ENCODE measurements at places on chromosomes 4 and X.

DNA sequence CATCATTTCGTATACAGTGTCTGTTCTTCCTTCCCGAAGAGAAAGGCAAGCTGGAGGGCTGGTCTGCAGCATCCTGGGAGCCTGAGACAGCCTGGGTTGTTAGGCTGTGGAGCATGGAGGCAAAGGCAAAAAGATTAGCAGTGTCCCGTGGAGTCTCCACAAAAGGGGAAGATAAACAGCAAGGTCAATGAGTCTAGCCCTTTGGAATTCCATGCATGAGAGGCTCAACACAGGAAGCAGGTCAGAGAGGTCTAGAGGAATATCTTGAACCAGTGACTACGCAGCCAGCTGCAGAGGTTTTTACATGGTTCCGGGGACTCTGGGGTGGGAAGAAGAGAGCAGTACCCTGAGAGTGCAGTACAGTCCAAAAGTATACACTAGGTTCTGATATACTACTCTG, 12.2 kb upstream of the MCF2 start:
- no peak for DNase-seq

- DNase-seq, result no peak
Measured at GRCh38 chrX:105267167-105267566, 46.7 kb upstream of the TEX13A start.

GRCh38 chr4:109041463-109042360, 260.7 kb downstream of the COL25A1 start:
- no peak for DNase-seq

DNA sequence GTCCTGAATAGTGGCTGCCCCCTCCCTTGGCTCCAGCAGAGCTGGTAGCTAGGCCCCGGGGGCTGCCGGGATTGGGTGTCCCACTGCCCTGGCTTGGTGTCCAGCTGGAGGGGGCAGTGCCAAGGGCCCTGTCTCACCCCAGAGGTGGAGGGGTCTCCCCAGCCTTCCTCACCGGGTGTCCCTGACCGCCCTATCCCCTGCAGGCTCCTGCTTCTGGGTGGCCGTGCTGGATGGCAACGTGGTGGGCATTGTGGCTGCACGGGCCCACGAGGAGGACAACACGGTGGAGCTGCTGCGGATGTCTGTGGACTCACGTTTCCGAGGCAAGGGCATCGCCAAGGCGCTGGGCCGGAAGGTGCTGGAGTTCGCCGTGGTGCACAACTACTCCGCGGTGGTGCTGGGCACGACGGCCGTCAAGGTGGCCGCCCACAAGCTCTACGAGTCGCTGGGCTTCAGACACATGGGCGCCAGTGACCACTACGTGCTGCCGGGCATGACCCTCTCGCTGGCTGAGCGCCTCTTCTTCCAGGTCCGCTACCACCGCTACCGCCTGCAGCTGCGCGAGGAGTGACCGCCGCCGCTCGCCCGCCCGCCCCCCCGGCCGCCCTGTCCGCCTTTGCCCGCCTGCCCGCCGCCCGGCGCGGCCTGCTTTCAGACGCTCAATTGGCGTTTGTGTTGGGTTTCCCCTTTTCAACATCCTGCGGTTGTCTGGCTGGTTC, 4.6 kb downstream of the NAT8L start:
- DNase-seq, result no peak

DNA sequence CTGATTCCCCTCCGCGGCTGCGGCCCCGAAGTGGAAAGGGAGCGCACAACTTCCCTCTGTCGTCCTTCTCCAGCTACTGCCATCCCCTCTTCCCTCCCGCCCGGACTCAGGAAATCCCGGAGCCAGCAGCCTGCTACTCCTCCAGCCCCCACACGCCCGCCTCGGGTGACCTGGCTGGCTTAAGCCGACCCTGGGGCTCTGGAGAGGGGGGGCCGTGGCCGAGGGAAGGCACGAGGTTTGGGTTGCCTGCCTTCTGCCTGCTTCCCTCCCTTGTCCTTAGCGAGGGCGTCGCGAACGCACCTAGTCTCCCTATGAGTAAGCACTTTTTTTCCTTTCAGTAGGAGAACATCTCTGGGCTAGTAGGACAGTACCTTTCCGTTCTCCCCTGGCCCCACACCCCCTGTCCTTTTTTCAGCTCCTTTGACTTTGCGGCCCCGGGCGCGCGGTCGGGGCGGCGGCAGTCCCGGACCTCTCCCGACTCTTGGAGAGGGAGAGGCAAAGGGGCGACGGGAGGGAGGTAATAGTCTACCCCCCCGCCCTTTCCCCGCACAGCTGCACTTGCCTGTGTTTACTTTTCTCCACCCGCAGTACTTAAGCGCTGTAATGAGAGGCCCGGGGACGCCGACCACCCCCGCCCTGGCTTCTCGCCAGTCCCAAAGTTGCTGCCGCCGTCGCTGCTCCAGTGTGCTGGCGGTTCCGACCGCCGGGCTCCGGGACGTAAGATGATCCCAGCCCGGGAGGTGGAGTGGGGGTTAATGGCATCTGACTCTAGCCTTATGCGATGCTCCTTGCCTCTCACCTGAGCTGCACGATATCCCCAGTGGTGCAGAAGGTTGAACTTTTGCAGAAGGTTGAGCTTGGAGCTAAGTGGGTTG, 868 bp downstream of the PLS3 start:
- no peak for DNase-seq

DNA sequence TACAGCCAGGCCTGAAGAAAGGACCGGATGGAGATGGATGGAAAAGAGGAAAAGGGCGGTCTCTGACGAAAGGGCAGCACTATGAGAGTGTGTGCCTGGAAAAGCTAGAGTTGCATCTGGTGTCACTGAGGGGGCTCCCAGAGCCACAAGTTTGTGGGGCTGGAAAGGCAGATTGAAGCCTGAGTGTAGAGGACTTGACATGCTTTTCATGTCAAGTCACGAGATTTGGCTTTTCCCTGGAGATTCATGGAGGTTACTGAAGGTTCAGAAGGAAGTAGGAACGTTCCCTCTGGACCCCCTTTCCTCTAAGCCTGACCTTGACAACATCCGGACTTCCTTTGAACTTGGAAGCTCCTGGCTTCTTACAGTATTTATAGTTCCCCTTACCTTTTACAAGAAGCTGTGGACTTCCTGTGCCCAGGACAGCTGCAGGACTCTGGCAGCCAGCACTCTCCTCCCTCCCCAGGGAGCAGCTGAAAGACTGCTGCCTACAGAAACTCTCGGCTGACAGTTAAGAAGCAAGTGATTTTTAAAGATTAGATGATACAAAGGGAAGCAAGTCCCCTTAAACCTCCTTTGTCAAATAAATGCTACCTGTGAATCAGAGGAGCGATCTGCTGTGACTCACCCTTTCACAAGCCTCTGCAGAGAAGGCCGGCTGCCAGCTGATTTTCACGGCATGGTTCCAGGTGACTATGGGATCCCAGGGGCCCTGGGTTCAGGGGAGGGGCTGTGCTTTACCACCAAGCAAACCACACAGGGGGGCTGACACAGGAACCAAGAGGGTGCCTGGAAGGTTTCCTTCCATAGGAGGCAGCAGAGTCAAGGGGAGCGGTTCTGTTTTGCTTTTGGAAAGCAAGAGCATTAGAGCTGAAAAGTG, 72.9 kb upstream of the STIM2 start:
- no peak for DNase-seq

- no peak for DNase-seq
Measured at GRCh38 chr4:92847026-92847425, 543.3 kb downstream of the GRID2 start.

DNA sequence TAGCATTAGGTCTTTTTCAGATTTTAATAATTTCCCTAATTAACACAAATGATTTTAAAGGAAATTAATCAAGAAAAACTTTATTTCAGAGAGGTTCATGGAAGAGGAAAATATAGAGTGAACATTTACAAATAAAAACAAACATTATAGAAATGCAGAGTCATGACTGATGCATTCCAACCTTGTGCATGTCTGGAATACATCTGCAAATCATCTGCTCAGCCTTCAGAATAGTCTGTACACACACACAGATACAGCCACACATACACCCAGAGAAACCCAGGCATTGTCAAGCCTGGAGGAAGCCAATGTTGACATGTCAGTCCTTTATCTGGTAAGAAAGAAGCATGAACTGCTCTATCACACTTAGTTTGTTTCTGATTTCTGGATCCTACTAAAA, 61.3 kb upstream of the NFKB1 start:
- no peak for DNase-seq

GRCh38 chrX:96705905-96706304, 21.3 kb downstream of the DIAPH2 start:
- no peak for DNase-seq
